Bronchus fibroblast of lung (primary cell): ENCODE measurements at places on chromosomes 6 and 20. TPM values are rescaled to one million over a fixed set of nuclear protein-coding genes. Genes with fewer than 3 reads are reported as not detected.

The CD93 gene
- not detected in 2 replicates for total RNA-seq

The TREM1 gene
- total RNA-seq = 0.15 TPM in 1 of 2 replicates, not detected in the other

The ZKSCAN8 gene
- total RNA-seq = 5.2 and 5.5 TPM in 2 replicates

The PLAGL2 gene
- 3.5 and 3.6 TPM in 2 replicates for total RNA-seq

The RAD21L1 gene
- total RNA-seq = not detected in 2 replicates

The UNC5CL gene
- under 0.01 and 0.15 TPM in 2 replicates for total RNA-seq

The TUBE1 gene
- 16.8 and 18.0 TPM in 2 replicates for total RNA-seq

The CST2 gene
- not detected in 2 replicates for total RNA-seq
